NCI-H2029 treated with DMSO at 0.1 percent for 48 hours (cell line): ENCODE measurements at places on chromosomes 6 and 20.

DNA sequence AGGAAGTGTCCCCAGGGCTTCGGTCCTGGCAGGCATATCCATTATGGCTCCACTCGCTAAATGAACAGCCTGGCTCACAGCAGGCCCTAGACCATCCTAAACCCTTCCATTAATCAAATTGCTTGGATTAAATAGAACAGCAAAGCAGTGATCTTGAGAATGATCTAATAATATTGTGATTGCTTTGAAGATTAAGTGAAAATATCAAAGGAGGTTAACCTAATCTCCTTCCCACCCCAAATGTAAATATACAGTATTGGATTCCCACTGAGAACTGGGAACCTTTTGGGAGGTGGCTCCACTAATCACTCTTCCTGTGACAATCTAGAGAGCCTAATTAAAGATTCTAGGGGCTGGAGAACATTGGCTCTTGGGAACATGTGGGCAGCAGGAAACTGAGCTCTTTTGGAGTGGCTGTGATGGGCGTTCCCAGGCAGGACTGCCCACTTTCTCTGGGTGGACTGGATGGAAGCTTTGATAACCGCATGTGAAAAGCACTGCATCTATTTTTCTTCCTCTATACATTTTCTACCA lies 68.3 kb upstream of the FRMD1 start:
- peak; percentile 53 for DNase-seq

DNA sequence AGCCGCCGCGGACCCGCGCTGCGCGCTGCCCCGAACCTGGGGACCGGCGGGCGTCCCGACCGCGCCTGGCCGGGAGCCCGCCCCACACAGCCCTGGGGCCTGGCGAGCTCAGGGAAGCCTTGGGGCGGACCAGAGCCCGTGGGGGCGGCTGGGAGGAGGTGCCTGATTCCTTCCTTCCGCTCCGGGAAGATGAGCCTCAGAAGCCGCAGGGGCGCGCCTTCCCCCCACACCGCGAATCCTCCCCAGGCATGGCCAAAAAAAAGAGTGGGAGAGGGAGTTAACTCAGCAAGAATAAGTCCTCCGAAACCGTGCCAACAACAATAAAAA lies at the start of gene CBLN4:
Gene CBLN4 (minus strand): TSS at position 131 of the 327 bp plus-strand sequence. CDS start 1,348 bp downstream, outside the sequence.
- no peak for DNase-seq

GRCh38 chr20:21704408-21705385 lies 767 bp upstream of the PAX1 start:
- no peak for DNase-seq

DNA sequence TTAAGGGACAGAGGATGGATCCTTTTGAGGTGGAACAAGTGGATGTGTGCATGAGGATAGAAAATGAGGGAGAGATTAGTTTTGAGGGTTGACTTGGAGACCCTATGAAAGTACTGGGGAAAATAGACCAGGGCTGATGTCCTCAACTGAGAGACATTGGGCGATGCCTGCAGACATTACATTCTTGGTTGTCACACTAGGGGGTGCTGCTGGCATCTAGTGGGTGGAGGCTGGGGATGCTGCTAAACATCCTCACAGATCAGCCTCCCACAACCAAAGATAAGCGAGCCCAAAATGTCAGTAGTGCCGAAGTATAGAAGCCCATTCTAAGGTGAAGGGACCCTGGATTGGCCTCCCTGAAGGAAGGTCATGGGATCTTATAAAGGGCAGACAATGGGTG lies 63.3 kb downstream of the MOCS1 start:
- no peak for DNase-seq

DNA sequence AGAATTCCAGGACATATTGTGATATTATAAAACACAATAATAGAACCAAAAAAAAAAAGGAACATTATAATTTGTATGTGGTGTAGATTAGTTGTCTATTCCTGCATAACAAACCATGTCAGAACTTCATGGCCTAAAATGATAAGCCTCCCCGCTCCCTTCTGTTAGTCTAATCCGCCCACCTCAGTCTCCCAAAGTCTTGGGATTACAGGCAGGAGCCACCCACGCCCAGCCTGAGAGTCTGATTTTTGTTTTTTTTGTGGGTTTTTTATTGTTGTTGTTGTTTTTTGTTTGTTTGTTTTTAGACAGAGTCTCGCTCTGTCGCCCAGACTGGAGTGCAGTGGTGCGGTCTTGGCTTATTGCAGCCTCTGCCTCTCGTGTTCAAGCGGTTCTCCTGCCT lies 61.1 kb upstream of the C20orf144 start:
- DNase-seq = no peak

GRCh38 chr6:42104095-42104803 lies 38.2 kb downstream of the C6orf132 start:
- no peak for DNase-seq

- DNase-seq = no peak
Measured at GRCh38 chr6:81697559-81697958, 54.9 kb downstream of the TENT5A start.

DNA sequence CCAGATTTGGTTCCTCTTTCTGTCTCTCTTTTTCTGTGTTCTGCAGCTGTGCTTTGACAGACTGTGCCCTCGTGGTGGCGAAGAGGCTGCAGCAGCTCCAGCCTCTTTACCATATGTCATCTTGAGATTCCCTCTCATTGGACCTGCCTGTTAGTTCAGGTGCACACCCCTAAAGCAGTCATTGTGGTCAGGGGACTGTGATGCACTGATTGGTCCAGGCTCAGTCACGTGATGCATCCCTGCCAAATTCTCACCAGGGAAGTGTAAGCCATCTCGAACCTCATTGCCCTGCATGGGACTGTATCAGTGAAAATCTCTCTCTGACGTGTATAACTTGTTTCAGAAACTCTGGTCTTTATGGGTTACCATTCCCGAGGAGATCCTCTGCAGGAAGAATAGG lies 160.3 kb downstream of the EYA2 start:
- DNase-seq = no peak
